RKO (cell line): ENCODE measurements at places on chromosomes 7 and 10.

DNA sequence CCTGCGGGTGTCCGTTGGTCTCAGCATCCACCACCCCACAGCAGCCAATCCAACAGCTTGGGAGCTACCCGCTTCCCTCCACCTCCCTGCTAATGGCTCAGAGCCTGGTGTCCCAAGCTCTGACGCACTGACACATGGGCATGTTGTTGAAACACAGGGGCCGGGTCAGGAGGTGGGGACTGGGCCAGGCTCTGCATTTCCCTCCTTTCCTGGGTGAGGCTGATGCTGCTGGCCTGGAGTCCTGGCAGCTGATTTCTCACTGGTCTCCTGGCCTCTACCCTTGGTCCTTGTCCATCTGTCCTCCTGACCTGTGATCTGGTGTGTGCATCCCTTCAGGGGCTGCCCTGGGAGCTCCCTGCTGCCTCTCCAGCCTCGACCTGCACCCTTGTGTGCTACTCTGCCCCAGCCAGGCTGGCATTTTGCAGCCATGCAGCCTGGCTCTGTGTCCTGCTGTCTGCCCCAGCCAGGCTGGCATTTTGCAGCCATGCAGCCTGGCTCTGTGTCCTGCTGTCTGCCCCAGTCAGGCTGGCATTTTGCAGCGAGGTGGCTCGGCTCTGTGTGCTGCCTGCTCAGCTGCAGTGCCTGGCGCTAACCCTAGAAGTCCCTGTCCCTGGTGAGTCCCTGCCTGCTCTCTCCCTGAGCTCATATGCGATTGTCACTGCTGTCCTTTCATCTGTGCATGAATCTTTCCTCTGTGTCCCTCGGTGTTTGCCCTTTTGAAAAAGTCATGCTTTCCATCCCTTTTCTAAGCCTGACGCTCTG lies 14.0 kb downstream of the AMZ1 start:
- no peak for DNase-seq

DNA sequence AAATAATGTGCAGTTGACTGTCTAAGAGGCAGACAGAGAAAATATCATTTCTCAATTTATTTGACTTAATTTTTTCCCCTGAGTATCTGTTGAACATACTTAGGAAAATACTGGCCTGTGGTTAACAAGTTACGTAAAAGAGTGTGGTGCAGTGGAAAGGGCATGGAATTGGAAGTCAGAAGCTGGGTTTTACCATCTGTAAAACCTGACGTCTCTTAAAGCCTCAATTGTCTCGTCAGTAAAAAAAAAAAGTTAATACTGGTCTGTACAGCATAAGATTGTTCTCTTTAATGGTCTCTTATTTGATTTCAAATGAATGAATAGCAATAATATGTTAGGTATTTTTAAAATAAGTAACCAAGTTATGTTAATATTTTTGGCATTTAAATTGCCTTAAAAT lies 67.8 kb downstream of the PHTF2 start:
- DNase-seq: no peak

DNA sequence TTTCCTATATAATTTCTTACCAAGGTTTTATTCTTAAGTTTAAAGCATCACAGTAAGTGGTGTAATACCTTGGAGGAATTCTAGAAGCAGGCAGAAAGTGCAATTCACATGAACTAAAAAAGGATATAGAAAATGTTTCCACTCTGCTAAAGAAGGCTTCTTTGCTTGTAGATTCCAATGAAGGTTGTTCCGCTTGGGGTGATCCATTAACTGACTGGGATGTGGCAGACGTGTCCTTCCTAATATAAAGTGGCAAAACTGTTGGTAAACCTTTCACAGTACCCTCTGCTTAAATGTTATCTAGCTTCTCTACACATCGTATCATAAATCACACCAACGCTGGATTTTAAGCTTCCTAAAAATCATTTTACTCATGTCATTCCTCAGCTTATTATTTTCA lies 2.3 kb downstream of the ZC3HC1 start:
- DNase-seq: no peak

GRCh38 chr7:106163257-106163656 lies 51.1 kb upstream of the SYPL1 start:
- no peak for DNase-seq

GRCh38 chr7:89028319-89028718 lies 232.8 kb upstream of the TEX47 start:
- no peak for DNase-seq

DNA sequence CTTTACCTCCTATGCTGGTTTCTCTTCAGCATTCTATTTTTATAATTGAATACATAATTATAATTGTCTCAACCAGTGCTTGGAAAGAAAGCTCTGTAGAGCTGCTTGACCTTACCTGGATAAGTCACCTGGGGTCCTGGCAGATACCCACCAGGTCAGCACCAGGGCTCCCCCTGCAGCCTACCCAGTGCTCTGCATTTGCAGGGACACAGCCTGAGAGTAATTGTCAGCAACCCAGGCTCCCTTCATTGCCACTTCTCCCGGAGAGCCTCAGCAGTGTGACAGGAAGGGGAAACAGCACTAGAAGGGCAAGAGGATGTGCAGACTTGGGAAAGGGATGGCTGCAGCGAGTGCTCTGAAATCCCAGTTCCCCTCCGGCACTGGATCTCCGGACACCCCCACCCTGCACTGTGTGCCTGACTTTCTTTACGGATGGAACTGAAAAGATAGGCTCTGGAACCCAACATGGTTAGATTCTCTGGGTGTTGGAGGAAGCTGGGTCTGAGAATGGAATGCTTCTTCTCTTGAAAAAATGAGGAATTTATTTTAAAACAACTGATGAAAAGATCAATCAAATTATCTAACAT lies 11.4 kb upstream of the PAX4 start:
- DNase-seq: no peak

DNA sequence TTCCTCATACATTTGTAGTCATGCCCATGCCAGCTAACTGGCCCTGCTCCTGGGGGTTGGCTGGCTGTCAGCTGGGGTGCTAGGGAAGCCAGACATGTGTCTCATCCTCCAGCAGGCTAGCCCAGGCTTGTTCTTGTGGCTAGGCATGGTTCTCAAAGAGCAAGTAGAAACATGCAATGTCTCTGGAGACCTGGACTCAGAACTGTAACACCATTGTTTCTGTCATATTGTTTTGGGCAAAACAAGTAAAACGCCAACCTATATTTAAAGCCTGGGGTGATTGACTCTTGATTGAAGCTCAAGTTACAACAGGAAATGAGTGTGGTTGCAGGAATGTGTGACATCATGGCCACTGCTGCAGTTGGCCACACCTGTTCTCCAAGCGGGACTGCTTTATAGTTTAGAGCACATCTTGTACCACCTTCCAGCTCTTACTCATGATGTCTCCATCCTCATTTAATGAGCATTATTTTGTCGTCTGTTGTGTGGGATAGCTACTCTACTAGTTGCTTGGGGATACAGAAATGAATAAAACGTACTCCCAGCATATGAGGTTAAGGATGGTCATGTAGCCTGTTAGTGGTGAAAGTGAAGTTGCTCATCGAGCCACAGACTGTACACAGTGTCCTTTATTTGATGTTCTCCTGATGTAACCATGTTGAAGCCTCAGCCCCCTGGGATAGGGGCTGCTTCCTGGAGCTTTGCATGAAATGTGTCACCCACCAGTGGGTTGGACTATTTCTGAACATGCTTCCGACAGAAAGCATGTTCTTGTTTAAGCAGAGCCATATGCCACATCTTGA lies 168.4 kb downstream of the SORCS3 start:
- DNase-seq: peak; percentile 71

GRCh38 chr7:121196286-121196685 lies 132.5 kb upstream of the WNT16 start:
- no peak for DNase-seq

DNA sequence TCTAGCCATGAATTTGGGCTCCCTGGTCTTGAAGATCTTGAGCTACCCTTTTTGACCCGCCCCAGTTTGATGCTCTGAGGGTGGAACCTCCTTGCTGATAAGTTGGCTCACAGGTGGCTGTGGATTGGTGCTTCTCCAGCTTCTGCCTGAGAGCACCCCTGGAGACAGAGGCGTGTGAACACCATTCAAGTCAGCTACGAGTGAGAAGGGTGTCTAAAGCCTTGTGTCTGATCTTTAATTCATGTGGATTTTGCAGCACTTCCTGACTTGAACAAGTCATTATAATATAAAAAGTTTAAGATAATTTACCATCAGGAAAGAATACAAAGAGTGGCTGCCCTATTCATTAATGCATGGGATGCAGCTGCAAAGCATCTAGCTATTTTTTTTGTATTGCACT lies 37.7 kb upstream of the GOLGA7B start:
- DNase-seq: no peak

- DNase-seq: no peak
Observed at GRCh38 chr7:117600911-117601310, 121.1 kb downstream of the CFTR start.

- DNase-seq: no peak
Observed at GRCh38 chr7:94412762-94413322, 18.1 kb downstream of the COL1A2 start.

- no peak for DNase-seq
Observed at GRCh38 chr10:101833466-101833865, 10.1 kb downstream of the KCNIP2 start.

GRCh38 chr10:128083191-128083895 lies 42.9 kb downstream of the MKI67 start:
- no peak for DNase-seq

GRCh38 chr10:5958077-5958476 lies 19.3 kb downstream of the IL15RA start:
- no peak for DNase-seq

DNA sequence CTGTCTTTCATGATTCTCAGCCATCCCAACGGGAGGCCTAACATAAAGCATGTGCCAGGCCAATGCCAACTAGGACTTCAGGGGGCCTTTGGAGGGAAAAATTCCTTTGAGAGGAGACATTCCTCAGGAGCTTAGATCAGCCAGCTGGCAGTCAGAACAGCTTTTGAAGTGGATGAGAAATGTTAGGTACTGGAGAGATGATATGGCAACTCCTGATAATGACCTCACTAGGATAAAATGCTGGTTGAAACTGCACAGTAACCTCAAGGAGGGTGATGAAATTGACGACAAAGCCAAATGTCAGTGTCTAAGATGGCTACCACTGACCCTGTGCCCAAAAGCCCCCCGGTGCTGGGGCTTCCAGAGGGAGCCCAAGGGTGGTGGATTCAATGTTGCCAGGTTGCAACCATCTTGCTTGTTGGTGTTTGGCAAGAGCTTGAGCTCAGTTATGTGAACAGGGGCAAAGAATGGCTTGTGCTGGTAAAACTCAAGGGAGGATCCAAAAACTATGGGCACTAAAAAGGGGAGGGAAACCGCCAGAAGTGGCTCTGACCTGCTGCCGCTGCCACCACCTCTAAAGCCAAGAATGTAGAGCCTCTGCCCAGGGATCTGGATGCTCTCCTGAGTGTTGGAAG lies 121.2 kb downstream of the UBE2H start:
- peak; percentile 85 for DNase-seq

DNA sequence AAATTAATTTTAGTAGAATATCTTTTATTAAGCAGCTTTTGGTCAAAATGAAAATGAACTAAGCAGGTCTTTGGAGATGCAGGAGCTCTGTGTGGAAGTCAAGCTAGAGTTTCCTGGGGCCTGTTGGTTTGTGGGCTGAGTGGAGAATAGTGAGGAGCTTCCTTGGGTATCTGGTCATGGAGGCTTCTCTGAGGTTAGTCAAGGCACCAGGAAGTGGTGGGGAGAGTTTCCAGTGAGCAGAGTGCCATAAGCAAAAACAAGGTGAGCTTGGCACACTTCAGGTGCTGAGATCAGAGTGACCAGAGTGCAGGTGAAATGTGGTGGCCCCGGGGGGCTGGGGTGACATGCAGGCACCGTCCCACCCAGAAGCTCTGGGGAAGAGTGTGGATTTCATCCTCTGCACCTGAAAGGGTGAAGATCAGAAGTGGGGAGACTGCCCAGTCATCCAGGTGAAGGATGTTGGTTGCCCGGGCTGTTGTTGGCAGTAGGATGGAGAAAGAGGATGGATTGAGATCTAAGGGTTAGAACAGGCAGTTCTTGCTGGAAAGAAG lies 77.4 kb downstream of the WDR37 start:
- no peak for DNase-seq

DNA sequence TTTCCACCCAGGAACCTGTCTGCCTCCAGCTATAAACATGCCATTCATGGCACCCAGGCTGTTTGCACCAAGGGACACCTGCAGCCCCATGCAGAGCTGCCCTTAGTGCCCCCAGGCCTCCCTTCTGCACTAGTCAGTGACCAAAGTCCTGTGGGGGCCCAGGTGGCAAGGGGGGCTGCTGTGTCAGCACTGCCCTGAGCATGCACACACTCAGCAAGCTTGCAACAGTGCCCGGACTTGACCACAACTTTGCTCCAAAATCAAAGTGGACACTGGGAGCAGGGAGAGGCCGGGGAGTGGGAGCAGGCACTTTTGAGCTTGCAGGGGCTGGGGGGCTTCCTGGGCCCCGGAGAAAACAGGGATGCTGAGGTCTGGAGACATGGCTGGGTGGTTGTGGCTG lies 192.9 kb upstream of the MBL2 start:
- no peak for DNase-seq

DNA sequence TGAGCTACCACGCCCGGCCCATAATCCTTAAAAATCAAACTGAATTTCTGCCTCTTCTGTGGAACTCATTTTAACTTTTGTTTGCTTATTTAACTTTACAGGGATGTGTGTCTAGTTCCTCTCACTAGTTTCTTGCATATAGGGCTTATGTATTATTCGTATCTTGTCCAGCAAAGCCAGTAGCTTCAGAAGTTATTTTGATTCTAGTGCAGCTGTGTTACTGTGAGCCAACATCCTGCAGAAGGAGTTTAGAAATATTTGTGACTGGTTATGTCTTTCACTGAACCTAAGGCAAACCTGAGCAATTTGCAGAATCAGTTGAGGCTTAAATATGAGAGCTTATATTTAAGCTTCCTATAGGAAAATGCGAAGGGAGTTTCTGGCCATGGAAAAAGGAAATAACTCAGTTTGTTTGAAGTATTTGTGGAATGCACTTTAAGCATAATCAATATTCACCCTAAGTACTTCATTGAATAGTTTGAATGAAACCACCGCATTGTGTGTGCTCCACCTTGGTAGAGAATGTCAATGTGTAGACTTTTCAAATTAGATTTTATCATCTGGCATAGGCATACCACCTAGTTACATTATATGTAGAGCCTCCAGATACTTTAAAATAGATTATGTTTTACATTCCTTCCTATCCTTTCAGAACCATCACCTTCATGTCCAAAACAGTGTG lies 90.8 kb downstream of the MCU start:
- DNase-seq: no peak

DNA sequence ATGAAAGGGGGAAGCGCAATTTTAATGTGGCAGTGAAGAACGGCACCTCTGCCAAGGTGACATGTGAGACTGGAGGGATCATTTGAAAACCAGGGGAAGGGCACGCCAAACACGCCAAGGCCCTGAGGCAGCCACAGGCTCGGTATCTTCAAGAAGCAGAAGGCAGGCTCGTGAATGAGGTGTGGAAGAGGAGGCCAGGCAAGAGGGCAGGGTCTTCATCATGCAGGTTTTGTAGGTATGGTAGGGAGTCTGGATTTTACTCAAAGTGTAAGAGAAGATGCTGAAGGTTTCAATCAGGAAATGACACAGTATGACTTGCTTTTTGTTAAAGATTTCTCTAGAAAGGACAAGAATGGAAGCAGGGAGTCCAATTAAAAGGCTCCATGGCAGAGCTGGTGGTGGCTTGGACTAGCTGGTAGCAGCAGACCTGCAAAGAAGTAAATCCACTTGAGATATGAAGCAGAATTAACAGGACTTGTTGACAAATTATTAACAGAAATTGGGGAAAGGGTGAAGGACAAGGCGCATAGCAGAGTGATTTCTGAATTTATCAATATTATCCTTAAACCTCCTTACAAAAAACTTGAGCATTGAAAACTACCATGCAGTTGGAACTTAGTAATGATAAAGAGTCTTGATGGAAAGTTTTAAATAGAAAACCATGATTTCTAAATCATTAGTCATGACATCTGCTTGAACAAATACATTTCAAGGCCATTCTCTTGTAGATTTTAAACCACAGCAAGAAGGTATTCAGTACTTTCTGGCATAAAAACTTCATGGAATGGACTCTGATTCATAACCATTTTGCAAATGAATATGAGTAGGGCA lies 70.4 kb downstream of the COA1 start:
- DNase-seq: no peak
